NCI-H1417 (cell line): ENCODE measurements at places on chromosomes 5 and 9.
A peak's percentile ranks its signal among the peaks of the same experiment; 100 is the strongest.

DNA sequence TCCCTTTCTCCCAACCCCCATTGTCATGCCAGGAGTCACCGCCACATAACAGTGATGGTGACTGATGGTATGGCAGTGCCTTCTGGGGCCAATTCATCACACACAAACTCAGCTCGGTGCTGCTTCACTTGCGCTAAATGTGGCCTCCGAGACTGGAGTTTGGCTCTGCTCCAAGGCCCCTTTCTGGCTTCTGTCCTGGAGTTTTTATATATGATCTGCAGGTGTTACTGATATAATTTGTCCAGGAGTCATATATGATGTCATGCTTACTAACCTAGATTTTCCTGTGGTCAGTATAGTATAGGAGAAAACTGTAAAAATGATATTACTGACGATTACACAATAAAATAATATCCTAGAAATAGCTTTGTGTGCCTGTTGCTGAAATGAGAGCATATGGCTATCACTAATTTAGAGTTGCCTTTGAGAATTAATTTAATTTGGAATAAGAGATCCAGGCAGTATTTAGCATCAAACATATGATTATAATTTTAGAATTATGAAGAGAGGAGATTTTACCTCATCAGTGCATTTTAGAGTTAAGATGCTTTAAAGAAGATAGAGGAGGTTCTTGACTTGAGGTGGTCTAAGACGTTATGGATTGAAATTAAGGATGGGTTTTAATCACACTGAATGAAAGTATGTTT, 334.1 kb upstream of the CD180 start:
- peak; percentile 45 for DNase-seq

DNA sequence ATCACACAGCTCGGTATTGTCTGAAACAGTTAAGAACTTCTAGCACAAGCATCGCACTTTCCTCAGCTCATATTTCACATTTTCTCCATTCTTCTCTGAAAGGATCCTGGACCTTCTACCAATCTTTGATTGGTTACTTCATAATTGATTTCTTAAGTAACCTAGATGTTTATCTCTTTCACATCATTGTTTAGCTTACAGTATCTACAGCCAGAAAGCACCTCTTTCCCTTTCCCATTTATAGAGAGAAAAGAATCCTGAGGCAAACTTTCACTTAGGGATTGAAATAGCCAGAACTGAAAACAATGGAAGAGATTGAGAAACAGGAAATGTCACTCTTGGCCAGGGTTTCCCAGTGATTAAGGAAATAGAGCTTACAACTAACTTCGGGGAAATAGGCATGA, 2.5 kb downstream of the IL33 start:
- DNase-seq: no peak

- DNase-seq: peak; percentile 48
Observed at GRCh38 chr9:124228516-124228915, 29.2 kb upstream of the NEK6 start.

GRCh38 chr5:58933891-58934628, 351.2 kb downstream of the RAB3C start:
- DNase-seq: no peak

DNA sequence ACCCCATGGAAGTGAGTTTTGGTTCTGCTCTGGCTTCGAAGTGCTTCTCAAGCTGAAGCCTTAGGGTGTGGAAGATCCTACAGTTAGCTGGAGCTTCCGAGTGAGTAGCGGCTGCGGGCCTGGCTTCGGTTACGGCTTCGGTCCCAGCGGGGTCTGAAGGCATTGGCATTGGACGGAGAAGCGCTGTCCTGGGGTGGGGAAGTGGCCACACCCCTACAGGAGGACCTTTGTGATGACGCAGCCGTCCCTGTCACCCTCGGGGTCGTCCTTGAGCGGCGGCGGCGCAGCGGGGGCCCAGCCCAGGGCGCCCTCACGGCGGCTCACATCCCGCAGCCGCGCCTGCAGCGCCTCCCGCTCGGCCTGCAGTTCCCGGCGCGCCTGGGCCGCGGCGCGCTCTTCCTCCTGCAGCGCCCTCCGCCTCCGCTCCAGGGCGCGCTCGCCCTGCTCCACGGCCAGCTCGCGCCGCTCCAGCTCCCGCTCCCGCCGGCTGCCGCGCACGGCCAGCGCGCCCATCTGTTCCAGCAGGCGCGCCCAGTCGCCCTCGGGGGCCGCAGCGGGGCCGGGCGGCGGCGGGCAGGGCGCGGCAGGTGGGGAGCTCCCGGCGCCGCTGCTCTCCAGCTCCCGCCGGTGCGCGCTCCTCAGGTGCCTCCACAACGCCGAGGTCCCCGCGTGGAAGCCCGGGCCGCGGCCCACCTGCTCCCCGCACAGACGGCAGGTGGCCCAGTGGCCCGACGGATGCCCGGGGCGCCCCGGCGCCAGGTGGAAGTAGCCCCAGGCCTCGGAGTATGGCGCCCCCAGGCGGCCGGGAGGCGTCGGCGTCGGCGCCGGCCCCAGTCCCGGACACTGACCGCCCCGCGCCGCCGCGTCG, 9.9 kb downstream of the ZBED3 start:
- DNase-seq: no peak

- DNase-seq: no peak
Observed at GRCh38 chr5:90284375-90284774, 125.2 kb downstream of the CETN3 start.

- no peak for DNase-seq
Observed at GRCh38 chr9:93296889-93297480, 113.0 kb downstream of the WNK2 start.

DNA sequence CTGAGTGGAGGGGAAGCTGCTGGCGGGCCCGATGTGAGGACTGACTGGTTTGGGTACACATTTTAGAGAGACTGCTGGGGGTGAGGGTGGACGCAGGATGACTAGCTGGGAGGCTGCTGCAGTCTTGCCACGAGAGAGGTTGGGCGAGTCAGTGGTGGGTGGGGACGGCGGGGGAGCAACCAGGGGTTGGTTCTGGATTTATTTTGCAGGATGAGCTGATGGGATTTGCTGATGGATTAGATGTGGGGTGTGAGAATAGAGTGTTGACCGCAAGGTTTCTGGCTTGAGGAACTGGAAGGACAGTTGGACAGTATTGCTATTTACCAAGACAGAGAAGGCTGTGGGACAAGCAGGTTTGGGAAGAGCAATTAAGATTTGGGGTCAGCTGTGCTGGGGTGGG, 5.8 kb upstream of the NDST1 start:
- no peak for DNase-seq

GRCh38 chr5:125491986-125492492, 745.6 kb upstream of the ZNF608 start:
- DNase-seq: no peak

GRCh38 chr5:95554331-95554646, 488 bp downstream of the SKIC3 start:
- no peak for DNase-seq

DNA sequence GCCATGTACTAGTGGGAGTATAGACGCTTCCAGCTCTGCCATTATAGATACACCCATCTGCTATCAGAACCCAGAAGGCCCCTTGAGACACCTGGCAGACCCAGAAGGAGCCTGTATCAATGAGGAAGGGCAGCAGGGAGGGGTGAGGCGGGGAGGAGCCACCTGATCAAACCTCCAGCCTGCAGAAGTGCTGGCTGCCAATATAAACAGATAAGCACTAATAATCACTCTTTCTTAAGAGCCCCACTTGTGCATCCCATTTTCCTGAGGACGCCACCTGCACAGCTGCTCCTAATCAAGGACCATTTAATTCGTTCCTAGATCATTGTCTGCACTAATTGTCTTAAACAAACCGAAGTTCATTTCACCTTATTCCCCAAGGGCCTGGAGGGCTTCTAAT, 75.0 kb upstream of the NEK6 start:
- peak; percentile 78 for DNase-seq

GRCh38 chr5:2697446-2698200, 53.9 kb downstream of the IRX2 start:
- DNase-seq: no peak

DNA sequence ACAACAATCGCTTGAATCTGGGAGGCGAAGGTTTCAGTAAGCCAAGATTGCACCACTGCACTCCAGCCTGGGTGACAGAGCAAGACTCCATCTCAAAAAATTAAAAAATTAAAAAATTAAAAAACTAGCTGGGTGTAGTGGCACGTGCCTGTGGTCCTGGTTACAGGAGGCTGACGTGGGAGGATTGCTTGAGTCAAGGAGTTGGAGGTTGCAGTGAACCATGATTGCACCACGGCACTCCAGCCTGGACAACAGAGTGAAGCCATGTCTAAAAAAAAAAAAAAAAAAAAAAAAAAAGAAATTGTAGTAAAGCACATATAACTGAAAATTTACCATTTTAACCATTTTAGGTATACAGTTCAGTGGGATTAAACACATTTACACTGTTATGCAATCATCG, 13.1 kb upstream of the CCIN start:
- DNase-seq: no peak

DNA sequence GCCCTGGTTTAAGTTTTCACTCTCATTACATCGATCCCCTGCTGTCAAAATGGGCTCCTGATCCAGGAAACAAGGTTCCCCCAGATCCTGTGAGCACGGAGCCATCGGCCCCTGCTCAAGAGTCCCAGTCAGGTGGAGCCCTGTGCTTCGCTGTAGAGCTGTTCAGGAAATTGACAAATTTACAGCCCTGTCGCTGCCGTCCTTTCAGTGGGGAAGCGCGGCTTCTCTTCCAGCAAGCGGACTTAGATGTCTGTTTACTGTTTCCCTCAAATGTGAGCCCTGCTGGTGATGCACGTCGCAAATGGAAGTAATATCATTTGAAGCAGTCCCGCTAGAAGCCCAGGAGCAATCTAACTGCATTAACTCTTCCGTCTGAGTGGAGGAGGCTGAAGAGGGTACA, 760.9 kb upstream of the WWC1 start:
- no peak for DNase-seq

- DNase-seq: no peak
Observed at GRCh38 chr5:157175071-157175612, 5.5 kb upstream of the ITK start.

- DNase-seq: no peak
Observed at GRCh38 chr5:132257131-132258101, at the start of gene PDLIM4. TSS of gene PDLIM4 (plus strand) at chr5:132257696. CDS start at chr5:132257735, 39 bp downstream.

DNA sequence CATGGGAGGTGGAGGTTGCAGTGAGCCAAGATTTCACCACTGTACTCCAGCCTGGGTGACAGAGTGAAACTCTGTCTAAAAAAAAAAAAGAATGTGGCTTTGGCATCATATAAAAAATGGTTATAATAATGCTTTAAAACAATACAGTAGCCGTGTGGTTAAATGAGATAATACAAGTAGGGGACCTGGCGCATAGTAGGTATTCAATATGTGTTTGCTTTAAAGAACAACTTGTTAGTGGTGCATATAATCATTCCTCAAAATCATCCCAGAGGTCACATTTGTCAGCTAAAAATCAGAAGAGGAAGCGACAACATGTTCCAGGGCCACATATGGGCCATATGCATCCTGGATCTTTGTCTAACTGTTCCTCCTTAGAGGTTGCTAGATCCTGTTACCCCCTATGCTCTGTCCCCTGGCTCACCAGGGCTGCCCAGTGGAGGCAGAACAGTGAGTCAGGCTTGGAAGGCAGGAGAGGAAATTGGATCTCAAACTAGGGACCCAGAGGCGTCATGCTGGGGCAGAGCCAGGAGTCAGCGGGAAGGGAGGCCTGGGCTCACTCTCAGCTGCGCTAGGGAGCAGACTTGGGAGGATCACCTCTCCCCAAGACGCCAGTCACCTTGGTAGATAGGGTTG, 27.7 kb downstream of the LHX6 start:
- no peak for DNase-seq

DNA sequence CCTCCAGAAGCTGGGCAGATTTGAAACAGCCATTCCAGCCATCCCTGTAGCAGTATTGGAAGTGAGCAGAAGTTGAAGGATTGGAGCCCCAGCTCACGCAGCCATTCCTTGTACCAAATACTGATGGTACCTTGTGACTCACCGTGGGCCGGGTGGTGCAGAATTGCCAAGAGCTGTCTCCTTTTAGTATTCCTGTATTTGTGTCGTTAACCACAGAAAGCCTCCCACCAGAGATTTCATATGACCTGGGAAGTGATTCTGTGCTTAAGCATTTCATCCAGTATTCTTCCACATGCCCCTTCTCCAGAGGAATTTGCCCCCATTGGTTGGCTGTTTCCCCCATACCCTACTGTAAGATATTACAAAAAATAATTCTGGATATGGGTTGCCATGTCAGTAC, 17.7 kb upstream of the TLX3 start:
- DNase-seq: no peak
